ENCODE measurements at places on chromosomes 16 and 17.

DNA sequence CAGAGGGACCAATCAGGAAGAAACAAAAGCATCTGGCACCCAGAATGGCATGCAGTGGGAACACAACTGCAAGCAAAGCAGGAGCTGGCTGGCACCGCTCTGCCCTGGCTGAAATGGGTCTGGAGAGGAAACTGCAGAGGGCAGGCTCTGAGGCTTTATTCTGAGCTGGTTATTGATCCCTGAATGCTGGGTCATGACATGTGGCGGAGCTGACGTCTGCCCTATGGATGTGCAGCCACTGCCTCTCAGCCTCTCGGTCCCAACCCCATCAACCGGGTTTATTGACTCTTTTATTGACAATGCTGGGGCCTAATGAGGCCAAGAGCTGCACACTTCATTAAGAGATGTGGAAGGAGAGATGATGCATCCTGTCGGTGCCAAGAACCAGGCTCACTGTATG lies 3.9 kb upstream of the SKAP1 start:
- no peak for DNase-seq

GRCh38 chr17:15508466-15508865 lies 41.0 kb upstream of the CDRT4 start:
- no peak for DNase-seq

DNA sequence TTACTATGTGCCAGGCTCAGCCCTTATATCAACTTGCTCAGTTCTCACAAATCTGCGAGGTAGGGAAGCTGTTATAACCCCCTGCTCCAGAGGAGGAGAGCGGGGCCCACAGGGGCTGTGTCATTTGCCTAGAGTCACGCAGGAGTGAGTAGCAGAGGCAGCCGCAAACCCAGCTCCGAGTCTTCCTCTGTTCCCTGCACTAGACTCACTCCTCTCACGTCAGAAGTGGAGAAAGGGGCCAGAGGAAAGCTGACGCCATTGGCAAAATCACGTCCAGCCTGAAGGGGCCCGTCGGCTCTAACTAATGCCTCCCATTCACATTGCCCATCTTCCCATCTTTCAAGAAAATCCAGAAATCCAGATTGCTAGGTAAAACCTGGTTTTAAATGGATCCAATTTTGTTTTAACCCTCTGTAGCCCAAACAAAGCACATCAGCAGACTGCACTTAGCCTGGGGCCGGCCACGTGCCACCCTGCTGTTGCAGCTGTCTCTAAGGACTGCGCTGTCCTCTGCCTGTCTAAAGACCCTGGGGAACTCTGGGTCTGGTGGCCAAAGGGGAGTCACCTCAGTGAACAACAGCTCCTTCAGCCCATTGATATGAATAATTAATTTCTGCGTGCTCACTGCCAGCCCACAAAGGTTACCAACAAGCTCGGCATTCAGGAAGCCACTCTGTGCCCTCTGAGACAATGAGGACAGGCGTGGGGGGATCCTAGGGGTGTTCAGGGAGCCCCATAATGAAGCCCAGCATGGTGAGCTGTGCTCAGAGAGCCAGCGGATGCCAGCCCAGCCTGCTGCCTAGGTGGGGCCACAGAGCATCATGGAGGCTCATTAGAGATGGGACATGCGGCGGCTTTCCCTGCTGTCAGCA lies 36.7 kb upstream of the ABR start:
- DNase-seq, result peak; percentile 30

DNA sequence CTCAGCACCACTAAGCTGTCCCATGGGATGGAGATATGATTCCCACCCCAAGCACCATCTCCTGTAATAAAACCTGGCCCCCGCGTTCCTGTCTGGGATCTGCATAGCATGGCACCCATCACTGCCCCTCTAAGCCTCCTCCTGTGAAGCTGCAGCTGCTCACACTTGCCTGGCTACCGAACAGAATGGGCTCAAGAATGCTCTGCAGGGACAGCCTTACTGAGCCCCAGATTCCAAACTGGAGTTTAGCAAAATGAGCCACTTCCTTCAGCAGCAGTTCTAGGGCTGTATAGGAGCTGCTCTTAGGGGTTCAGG lies 256.1 kb downstream of the CPPED1 start:
- no peak for DNase-seq

DNA sequence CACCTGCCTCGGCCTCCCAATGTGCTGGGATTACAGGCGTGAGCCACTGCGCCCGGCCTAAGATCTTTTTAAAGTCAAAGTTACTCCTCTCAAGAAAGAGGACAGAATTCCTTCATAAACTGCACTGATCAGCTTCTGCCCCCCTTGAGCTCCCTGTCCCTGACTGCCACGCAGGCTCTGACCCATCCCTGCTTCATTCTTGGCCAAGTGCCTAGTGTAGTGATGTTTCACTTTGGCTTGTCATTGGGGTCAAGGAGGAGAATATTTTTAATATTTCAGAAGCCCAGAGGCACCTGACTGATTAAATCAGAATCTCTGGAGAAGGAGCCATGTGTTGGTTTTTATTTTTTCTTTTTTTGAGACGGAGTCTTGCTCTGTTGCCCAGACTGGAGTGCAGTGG lies 9.1 kb downstream of the MRM1 start:
- DNase-seq, result no peak

GRCh38 chr17:57539529-57540301 lies 205.4 kb downstream of the CCDC182 start:
- DNase-seq, result no peak

DNA sequence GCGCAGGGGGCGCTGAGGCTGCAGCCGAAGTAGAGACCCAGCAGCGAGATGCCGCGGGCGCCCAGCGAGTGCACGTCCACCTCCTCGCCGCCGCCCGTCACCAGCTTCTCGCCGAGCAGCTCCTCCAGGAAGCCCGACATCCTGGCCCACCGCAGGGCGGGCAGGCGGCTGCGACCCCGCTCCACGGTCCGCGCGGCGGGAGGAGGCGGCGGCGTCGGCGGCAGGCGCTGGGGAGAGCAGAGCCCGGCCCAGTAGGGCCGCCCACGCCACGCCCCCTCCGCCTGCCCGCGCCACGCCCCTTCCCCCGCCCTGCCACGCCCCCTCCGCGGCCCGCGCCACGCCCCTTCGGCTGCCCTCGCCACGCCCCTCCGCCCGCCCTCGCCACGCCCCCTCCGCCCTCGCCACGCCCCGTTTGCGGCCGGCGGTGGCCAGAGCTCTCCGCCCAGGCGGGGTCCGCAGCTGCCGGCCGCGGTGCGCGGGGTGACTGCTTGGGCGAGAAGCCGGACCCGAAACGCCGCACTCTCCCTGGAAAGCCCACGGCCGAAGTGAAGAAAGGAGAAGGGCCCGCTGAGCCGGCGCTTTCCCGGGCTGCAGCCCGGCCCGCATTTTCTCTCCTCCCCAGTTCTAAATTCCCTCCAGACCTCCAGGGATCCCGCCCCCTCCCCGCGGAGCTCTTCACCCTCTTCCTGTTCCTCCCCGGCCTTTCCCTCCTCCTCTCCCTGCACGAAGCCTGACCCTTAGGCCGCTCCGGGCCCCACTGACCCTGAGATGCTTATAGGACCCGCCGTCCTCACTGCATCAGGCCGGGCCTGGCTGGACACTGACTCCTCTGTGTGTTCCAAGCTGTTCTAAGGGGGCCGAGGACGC lies at the start of gene NXN:
TSS of gene NXN (minus strand) at position 238 of the 867 bp plus-strand sequence.
- DNase-seq, result peak; percentile 95

DNA sequence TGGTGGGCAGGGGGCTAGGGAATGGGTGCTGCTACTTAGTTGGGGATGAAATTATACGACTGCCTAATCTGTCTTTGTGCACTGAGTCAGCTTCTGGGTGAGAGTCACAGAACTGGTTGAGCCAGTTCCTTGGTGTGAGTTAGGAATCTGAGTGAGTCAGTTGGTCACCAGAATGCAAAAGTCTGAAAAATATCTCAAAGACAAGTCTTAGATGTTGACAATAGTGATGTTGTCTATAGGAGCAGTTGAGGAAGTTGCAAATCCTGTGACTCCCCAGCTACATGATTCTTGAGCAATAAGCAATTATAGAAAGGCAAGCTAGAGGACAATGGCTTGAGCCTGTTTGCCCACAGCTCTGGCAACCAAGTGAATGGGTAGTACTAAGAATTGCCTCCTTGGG lies 399.2 kb downstream of the CNTNAP4 start:
- no peak for DNase-seq

GRCh38 chr17:10620823-10621222 lies 36.3 kb downstream of the MYH3 start:
- DNase-seq, result no peak

DNA sequence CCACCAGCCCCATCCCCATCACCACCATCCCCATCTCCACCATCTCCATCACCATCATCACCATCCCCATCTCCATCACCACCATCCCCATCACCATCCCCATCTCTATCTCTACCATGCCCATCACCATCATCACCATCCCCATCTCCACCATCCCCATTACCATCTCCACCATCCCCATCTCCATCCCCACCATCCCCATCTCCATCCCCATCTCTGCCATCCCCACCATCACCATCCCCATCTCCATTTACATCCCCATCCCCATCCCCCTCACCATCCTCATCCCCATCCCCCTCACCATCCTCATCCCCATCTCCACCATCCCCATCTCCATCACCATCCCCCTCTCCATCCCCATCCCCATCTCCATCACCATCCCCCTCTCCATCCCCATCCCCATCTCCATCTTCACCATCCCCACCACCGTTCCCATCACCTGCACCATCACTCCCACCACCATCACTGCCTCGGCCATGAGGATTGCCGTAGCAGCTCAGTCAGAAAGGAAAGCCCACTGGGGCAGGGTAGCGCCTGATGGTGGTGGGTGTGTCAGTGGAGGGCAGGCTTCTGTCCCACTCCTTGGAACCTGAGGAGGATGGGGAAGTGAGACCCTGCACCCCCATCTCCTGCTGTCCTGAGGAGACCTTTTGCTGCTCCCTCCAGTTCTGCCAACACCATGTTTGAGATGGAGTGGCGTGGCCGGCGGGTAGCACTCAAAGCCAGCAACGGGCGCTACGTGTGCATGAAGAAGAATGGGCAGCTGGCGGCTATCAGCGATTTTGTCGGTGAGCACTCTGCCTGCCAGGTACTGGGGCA lies 7.5 kb downstream of the FSCN2 start:
- no peak for DNase-seq

- peak; percentile 34 for DNase-seq
Observed at GRCh38 chr17:31008374-31009041, 37.7 kb downstream of the RNF135 start.

GRCh38 chr17:17414341-17414805 lies 62.4 kb upstream of the MED9 start:
- no peak for DNase-seq

DNA sequence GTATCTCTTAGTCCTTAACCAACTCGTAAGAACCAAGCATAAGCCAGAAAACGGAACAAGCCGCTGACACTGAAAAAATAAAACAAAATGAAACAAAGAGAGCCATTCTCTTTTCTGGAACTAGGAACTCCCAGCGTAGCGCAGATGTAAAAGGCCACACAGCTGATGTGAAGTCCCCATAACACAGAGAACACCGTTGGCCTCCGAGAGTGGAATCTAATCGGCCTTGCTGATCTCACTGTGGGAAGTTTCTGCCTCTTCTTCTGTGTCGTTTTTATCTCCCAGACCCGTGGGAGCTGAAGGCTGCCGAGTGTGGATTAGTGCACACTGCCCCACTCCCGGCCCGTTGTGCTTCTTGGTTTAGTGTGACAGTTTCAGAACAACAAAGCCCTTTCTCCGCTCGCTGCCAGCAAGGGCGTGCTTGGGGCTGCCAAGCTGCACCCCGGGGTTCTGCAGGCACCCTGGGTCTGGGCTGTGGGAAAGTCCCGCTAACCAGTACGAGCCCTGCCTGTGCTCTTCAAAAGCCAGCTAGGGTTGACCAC lies 21.7 kb downstream of the TTYH2 start:
- DNase-seq, result no peak

- no peak for DNase-seq
Observed at GRCh38 chr16:66459878-66460277, 32.8 kb downstream of the BEAN1 start.

DNA sequence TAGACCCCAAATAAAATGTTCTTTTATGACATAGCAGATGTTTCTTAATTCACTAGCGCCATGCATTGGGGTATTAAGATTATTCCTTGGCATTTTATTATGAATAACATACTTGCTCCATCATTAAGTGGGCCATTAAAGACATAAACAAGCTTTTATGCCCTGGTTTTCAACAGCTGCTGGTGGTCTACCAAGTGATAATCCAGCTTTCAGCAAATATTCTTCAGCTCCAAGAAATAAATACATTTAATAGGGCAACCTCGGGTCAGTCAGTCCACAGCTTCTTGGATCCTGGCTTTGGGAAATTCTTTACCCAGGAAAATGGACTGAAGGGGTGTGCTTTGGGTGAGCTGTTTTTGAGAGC lies 217.3 kb upstream of the IRX3 start:
- no peak for DNase-seq

DNA sequence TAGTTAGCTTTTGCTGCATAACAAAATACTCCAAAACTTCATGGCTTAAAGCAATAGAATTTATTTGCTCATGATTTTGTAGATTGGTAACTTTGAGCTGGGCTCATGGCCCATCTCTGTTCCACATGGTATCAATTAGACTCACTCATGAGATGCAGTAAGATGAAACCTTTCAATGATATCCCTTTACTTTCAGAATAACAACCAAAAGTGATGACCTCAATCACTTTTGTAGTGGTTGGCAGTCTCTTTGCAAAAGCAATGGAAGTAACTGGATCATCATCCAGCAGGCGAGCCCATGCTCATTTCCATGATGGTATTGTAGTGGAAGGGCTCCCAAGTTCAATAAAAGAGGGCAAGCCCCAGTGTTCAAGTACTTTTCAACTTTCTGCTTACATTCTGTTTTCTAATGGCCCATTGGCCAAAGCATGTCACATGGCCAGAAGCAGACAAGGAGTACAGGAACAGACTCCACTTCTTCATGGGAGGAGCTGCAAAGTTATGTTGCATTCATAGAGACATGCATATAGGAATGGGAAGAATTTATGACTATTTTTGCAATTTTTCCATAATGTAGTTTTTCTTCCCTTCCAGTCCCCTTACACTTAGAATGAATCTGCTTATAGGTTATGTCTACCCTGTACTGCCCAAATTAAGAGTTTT lies 41.7 kb downstream of the EFCAB5 start:
- no peak for DNase-seq

All from memory B cell (primary cell).